ENCODE measurements at places on chromosomes 7 and 10.

DNA sequence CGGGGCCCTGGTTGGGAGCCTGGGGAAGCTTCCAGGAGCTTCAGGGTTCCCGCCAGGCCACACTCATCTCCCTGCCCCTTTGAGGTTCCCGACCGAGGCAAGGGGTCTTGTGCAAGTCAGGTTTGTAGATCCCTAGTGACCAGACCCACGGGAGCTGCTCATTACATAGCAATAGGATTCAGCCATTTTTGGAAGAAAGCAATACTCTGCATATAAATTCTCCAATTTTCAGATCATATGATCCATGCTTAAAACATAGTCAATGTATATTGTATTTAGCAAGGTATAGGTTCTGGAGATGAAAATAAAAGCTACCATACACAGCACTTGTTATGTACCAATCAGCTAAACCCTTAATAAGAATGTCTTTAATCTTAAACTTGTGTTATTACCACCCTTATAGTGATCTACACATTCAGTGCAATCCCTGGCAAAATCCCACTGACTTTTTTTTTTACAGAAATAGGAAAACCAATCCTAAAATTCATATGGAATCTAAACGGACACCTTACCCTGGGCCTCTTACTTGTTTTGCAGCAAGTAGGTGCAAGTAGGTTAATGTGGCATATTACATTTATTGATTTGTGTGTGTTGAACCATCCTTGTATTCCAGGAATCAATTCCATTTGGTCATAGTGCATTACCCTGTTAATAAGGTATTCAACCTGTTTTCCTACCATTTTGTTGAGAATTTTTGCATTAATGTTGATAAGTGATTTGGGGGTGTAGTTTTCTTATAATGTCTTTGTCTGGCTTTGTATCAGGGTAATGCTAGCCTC lies 13.8 kb upstream of the FKBP9 start:
- no peak for DNase-seq

DNA sequence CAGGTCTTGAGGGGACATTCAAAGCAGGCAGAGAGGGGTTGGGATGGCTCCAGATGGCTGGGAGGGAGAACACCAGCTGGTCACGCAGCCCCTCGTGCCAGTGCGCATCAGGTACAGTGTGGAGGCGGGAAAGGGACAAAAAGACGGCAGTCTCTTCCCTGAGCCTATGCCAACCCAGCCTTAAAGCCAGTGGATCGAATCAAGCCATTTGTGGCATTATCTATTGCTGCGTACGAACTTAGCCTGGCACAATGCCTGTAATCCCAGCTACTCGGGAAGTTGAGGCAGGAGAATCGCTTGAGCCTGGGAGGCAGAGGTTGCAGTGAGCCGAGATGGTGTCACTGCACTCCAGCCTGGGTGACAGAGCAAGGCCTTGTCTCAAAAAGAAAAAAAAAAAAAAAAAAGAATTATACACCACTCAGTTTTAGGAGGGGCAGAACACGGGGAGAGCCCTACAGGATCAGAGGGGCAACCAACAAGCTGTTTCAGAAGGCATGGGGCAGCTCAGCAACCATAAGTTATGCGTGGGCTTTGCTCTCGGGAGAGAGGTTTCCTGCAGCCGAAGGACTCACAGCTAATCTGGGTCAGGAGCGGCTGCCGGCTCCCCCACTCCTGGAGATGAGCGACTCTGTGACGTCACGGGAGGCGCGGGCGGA lies 356 bp upstream of the NDUFB2 start:
- peak; percentile 57 for DNase-seq

- DNase-seq = no peak
Observed at GRCh38 chr10:130263289-130263688, 127.1 kb downstream of the GLRX3 start.

DNA sequence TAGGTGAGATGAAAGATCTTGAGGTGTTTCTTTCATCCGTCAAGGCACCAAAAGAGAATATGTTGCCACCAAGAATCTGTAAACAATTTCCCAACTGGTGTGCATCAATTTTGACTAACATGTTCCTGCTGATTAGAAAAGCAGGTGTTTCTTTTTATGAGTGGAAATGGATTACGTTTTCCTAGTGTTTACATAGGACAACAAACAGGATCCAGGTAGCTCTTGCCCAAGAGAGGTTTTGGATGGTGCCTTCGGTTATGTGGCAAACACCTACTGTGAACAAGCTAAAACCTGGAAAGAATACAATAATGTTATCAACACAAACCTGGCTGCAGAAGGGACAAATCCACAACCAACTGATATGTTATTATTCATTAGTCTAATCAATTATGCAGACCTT lies 53.6 kb upstream of the WNT16 start:
- DNase-seq = peak; percentile 24

DNA sequence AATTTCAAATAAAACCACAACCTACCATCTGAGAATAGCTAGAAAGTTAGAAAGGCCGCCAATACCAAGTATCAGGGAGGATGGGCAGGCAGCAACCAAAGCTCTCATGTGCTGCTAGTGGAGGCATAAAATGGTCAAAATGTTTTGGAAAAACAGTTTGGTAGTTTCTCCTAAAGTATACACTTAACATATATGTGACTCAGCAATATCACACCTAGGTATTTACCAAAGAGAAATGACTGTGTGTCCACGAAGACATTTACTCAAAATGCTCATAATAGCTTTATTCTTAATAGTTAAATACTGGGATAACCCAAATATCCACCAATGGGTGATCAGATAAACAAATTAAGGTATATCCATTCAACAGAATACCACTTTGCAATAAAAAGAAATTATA lies 14.3 kb downstream of the RHEB start:
- DNase-seq = no peak

DNA sequence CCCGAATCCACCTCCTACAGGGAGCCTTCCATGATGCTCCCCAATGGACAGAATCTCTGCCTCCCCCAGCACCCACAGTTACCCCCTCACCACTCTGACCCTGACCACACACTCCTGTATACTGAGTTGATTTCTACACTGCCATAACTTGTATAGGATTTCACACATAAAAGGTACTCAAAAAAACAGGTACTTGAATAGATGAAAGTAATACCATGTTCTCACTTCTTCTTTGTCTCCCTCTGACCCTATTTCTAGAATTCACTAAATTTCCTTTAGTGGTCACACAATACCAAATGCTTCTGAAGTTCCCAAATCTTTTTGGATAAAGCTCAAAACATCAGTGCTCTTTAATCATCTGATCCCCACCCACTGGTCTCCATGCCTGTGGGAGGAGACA lies 45.4 kb downstream of the HSPA12A start:
- DNase-seq = no peak

- no peak for DNase-seq
Observed at GRCh38 chr7:10677668-10678232, 295.9 kb upstream of the PHF14 start.

GRCh38 chr7:77245015-77245755 lies 45.6 kb upstream of the FGL2 start:
- no peak for DNase-seq

DNA sequence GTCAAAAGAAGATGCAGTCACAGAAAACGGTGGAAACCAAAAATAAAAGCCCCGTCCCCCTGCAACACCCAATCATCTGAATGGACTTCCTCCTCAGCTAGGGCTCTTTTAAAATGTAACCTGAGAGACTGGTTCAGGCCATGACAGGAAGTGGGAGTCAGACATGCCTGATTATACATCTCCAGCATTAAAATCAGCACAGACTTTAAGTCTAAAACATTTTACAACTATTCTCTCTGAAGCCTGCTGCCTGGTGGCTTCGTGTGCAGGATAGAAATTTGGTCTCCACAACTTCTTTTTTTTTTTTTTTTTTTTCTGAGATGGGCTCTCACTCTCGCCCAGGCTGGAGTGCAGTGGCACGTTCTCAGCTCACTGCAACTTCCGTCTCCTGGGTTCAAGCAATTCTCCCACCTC lies 30.3 kb downstream of the HACD1 start:
- DNase-seq = no peak

DNA sequence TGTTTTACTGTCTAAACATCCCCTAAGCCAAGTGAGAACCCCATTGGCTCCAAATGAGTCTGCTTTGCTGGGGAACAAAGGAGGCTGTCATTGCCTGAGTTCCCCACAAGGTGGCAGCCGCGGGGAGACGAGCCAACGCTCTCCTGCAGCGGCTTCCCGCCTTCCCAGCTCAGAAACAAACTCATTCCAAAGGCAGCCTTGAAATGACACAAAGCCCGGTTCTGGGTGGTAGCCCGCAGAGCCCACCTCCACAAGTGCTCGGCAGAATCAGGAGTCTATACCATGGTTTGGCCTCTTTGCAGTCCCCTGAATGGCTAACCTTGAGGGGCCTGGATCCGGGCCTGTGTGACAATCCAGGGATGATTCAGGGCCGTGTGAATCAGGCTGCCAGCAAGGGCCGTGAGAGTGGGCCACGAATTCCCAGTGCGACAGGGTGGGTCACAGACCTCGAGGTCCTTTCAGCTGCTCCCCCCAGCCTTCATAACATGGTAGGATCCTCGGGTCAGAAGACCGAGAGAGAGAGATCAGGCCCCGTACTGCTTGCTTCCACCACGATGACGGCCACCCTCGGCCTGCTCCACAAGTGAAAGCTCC lies 79.7 kb downstream of the DLG5 start:
- DNase-seq = no peak

GRCh38 chr10:70740406-70741288 lies 44.5 kb downstream of the TBATA start:
- no peak for DNase-seq

DNA sequence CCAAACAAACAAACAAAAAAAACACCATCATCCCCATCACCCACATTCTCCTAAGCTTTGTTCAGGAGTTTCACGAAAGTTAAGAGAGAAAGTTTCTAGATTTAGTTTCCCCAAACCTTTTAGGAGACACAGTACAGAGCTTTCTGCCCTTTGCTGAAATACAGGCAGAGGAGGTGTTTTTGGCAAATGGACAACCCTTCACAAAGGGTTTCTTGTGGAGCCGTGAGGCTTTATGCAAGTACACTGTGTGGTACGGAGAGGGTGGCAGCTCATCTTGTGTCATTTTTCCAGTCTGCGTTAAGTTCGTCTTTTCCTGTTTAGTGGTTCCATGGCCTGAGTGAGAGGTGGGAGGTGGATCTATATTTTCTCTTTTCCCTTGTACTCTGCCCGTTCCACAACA lies 215.5 kb upstream of the PRKCQ start:
- no peak for DNase-seq

- DNase-seq = no peak
Observed at GRCh38 chr10:13987446-13987845, 343.3 kb downstream of the FRMD4A start.

DNA sequence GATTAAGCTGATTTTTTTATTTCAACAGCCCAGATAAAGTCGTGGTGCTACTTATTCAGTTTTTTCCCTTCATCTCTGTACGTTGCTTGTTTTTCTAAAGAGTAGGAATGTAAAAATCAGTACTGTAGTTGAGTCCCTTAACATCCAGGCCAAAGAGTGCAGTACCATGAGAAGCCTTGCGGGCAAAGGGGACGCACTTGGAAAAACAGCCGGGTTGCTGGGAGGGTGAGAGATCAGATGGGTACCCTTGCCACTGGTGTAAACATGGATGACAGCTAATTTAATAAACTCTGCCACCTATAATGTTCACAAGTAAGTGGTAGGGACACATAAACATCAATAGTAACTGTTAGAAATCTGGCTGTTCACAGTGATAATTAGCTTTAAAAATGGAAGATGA lies 175.9 kb downstream of the POU6F2 start:
- DNase-seq = no peak

DNA sequence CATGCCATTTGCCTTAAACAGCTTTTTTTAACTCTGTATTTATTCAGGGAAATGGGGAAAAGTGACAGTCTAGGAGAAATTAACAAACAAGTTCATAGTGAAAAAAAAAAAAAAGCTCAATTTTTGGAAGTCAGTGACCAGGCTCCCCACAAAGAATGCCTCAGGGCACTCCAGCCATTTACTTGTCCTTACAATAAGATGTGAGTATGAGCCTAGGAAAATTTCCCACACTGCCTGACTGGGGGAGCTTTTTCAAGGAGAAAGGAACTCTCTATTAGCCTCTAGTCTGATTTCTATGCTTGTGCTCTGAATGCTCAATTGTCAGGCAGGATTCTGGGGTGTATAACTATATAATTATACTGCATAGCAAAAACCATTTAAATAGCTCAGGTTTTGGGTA lies 74.9 kb upstream of the NRBF2 start:
- no peak for DNase-seq

DNA sequence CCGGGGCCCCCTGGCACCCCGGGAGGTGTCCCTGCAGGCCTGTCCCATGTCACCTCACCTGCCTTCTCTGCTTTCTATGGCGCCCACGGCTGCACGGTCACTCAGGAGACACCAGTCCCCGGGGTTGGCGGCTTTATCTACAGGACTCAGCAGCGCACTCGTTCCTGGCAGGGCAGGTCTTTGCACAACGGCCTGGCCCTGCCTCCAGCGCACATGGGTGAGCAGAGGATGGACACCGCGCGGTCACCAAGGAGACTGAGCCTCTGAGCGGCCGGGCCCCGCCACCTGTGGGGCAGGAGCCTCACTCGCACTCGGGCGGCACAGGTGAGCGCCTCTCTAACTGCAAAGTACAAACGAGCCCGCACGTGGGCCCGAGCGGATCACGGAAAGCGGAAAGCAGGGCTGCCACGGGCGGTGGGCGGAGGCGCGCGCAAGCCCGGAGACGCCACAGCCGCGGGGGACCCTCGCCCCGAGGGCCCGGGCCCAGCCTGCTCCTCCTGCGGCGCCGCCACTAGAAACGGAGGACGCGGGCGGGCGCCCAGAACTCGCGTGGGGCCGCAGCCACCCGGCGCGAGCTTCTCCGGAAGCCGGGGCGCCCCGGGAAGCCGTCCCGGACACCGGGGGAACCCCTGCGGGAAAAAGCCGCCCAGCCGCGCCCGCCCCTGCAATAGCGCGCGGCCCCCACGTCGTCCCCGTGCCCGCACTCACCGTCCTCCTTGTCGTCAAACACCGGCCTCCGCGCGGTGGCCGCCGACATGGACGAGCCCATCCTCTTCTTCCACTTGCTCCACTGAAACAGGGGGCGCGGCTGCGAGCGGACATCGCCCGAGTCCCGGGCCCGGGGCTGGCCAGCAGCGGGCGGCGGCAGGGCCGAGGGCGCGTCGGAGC lies 642 bp downstream of the STK32C start:
- DNase-seq = peak; percentile 13

- DNase-seq = no peak
Observed at GRCh38 chr7:92226981-92227380, 18.7 kb downstream of the KRIT1 start.

DNA sequence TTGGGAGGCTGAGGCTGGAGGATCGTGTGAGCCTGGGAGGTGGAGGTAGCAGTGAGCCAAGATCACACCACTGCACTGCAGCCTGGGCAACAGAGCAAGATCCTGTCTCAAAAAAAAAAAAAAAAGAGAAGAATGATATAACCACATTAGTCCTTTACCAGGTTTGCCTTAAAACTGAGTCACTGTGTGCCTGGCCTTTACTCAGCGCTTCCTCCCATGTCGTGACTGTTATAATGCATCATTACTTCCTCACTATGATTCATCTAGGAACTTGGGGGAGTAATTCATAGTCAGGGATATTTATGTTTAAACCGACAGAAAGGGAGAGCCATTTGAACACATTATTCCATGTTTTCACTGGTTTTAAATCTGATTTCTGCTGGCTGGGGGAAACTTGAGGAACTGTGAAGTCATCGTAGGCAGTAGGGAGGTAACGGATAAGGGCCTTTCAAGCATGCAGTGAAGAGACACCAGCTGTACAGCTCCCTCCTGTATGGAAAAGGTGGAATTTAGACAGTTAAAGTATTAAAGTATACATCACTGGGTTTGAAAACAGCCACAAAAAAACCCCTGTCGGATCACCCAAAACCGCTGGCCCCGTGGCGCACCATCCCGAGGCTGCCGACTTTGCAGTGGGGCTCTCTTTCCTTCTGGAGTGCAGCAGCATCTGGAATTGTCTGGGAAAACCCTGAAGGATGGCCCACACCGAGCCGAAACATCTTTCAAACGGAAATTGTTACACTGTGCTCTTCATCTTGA lies 119.8 kb downstream of the NKX6-2 start:
- DNase-seq = no peak
